RWPE1 (cell line): ENCODE measurements at places on chromosomes 5 and 9.

DNA sequence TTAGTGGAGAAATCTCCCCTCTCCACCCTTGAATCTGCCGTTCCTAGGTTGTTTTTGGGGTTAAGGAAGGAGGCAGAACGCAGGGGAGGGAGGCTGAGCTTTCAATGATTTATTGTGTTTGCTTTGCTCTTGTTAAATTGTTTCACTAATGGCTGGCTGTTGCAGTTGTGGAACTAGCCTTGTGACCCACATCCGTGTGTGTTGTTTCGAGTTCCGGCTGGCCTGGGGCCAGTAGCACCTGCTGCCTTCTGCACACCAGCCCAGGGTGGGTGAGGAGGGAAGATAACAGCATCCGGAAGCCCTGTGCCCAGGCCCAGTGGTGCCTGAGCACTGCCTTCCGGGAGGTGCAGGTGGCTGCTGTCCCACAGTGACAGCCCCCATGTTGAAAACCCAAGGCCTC, 3.6 kb downstream of the ERGIC1 start:
- no peak for DNase-seq

- DNase-seq: no peak
Observed at GRCh38 chr5:124438903-124439281, 307.5 kb downstream of the ZNF608 start.

- peak; percentile 73 for DNase-seq
Observed at GRCh38 chr9:36980148-36980974, 53.7 kb downstream of the PAX5 start.

DNA sequence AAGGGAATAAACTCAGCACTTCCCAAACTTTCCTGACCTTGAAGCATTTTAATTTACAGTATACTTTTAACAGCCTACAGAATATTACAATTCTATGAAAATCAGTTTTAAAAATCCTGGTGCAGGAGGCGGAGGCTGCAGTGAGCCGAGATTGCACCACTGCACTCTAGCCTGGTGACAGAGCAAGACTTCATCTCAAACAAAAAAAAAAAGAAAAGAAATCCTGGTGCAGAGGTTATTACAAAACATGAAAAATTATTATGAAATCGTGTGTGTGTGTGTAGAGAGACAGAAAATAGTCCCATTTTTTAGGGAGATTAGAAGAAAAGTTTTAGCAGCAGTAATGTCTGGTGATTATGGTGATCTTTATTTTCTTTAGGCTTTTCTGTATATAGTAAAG, 26.9 kb downstream of the GOLPH3 start:
- DNase-seq: no peak

DNA sequence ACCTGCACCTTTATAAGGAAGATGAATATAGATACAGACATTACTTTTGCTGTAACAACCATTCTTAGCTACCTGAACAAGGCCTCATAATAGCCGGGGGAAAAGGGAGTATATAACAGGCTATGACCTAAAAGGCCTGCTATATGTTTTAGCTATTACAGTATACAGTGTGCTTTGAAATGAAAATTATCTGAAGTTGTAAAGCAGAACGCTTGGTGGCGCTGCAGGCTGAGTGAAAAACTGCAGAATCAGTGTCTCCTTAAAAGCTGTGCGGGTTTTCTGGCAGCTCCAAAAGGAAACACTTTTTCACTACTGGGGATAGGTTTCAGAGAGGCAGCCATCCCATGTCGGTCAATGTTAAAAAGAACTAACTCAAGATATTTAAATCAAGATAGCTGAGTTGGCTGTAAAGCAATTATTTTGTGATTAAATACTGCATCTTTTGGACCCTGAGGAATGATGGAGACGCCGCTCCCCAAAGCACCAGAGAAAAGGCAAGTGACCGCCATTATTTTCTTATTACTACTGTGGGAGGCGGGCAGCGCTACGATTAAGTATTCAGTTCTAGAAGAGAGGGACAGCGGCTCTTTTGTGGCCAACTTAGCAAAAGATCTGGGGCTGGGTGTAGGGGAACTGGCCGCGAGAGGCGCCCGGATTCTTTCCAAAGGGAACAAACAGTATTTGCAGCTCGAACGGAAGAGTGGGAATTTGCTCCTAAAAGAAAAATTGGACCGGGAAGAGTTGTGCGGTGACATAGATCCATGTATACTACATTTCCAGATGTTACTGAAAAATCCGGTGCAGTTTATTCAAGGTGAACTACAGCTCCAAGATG, 5.9 kb downstream of the PCDHB6 start:
- DNase-seq: no peak

DNA sequence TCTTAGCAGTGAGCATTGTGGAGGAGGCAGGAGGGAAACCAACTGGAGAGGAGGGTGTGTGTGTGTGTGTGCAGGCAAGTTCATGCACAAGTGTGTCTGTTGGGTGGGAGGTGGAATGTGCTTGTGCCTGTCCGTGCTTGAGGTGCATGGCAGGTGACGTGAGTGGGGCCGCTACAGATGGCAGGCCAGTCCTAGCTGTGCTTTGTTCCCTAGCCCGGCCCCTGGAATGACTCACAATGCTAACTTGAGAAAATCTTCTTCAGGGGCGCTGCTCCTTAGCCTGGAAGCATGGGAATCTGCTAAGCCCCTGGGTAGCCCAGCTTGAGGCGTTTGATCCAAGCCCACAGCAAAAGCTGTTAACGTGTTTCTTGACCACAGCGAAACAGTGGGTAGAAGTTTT, 25.0 kb upstream of the DMRT2 start:
- no peak for DNase-seq

GRCh38 chr5:178461004-178461730, 129.0 kb downstream of the COL23A1 start:
- DNase-seq: peak; percentile 79

- peak; percentile 76 for DNase-seq
Observed at GRCh38 chr5:154757814-154758406, 2.7 kb downstream of the LARP1 start.

DNA sequence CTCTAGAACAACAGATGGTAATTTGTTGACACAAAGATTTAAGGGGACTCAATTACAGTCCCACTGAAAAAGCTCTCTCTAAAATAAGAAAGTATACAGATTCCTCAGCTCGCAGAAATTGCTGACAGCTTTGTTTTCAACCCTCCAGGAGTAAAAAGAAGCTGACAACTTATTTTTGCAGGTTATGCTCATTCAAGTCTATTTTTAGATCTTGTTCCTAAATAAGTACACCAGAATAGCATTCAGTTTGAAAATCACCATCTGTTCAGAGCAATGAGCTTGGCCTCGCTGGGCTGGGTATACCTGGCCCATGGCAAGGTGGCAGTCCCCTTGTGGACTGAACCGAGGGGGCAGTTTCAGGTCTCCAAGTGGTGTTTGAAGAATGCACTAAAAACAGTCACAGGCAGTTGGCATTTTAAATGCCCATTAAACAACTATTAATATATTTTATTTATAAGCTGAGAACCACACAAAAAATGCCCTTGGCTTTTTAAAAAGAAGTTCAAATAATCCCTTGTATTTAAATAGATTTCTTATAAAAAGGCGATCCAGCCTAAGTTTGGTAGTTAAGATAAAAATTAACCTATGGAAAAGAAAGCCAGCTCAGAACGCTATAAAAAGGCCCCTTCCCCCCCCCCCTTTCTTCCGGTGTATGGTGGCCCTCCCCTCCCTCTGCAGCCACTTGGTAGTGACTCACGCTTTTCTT, 169.2 kb downstream of the AUH start:
- no peak for DNase-seq

DNA sequence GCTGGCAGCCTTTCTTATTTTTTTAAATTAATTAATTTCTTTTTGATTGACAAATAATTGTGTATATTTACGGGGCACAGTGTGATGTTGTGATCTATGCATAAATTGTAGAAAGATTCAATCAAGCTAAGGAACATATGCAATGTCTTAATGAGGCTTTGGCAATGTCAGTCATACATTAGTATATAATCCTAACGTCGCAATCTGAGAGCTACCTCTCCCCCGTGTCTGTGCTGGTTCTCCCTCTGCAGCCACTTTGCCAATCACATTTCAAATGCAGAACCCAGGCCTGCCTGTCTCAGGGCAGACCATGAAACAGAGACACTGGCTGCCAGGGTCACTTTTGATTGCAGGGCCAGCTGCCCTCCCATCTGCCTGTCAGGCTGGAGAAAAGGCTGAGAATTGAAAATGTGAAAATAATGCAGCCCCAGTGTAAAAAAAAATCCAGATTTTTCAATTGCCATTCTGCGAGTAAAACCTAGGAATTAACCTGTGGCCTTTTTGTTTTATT, 56.3 kb downstream of the SLC24A2 start:
- DNase-seq: no peak

DNA sequence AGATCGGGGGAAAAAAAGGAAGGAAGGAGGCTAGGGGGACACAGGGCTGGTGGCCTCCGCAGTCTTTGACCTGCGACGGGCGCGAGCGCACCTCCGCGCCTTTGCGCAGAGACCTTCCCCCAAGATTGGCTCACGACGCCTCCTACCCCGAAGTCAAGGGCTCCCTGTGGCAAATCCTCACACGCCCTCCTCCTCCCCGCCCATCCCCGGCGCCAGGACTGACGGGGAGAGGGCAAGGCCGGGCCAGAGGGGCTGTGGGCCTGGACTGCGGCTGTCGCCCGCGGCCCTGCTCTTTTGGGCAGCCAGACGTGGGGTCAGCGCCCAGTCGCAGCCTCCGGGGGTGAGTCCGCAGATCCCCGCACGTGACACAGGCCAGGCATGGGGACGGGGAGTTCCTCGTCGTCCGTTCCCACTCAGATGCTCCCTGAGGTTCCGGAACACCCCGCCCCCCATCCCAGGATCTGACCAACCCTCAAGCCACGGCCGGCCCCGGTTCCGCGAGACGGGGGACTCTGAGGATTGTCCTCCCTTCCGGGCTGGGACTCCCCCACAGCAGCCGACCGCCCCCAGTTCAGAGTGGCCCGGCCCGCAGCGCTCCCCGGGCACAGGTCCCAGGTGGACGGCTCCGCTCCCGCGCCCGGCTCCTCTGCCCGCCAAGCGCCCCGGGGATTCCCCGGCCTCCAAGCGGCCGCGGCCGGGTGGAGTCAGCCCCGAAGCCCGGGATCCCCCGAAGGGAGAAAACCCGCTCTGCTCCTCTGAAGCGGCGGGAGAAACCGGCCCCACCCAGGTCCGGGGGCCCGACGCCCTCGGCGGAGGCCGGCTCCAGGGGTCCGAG, 543 bp upstream of the ANKRD33B start:
- peak; percentile 66 for DNase-seq

- DNase-seq: no peak
Observed at GRCh38 chr5:159422361-159422760, 92.1 kb upstream of the IL12B start.
